Activated CD4-positive, alpha-beta T cell treated with anti-CD3 and anti-CD28 coated beads, Interleukin-10, Interleukin-2, amounts not matched to agents 100 ng/mL and 50 ng/mL, durations not matched to agents 16 hours and 8 hours (primary cell): ENCODE measurements at places on chromosomes 6 and 20.

DNA sequence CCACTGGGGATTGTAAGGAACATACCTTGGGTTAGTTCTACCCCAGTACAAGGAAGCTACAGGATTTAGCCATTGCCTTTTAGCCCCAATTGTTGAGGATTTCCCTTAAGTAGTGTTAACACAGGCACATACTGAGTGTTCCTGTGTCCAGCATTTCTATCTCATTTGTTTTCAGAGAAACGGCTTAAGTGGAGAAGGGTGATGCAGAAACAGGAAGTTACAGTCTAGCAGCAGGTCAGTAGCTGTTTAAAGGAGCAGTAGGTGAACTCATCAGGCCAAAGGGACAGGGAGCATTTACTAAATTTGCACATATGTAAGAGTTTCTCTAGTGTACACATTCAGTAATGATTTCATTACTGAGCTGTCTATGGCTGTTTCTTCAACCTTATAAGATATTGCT is 644.2 kb upstream of the GJE1 start:
- DNase-seq = no peak

- DNase-seq = no peak
Observed at GRCh38 chr20:49285813-49286494, 8.1 kb upstream of the ZNFX1 start.

DNA sequence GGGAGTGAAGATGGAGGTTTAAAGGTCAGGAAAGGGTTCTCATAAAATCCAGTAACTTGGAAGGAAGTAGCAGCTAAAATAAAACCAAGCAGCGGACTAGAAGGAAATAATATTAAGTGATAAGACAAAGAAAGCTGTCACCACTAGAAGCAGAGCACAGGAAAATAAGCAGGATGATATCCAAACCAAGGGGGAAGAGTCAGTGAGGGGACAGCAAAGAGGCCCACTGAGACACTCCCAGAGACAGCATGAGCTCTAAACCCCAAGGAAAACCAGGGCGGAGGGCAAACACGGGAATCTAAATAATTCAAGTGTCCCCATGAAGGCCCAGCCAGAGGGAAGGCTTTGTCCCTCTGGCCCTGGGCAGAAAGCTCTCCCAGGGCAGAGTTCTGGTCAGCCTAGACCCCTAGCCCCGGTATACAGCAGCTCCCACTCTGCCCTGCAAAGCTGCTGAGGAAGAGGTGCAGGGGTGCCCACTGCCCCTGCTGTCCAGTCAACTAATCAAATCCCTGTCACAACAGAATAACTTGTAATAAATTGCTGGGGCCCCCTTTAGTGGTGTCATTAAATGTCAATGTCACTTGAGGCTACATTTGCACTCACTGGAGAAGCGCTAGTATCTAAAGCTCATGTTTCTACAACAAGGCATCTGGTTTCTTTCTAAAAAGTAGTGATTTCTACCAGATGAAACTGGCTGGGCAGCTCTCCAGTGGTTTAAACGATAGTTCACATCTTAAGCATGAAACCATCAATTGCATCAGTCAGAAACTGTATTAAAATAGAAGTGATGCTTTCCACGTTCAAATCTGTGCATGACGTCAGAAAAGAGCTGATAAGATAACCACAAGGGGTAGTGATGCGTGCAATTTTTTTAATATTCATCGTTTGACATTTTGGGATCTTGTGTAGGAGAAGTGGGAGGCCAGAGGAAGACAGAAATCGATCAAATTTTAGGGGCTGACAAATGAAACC is 13.6 kb downstream of the PDE10A start:
- no peak for DNase-seq

DNA sequence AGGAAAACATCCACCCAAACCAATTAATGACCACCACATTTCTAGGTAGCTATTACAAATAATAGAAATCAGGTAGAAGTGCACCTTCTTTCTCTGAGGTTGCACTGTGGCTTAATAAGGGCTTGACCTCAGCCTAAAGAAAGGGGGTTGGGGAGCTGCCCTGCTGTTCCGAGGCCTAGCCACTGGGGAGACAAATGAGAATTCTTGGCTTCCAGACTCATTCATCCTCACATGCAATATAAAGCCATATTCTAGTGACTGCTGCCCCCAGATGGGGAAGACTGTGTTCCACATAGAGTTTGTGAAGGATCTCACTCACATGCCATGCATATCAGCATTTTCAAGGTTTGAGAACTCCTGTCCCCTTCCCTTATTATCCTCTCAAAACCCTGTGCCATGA is 22.9 kb downstream of the SAYSD1 start:
- DNase-seq = no peak

- peak; percentile 52 for DNase-seq
Observed at GRCh38 chr6:41306187-41306854, 19.8 kb upstream of the TREM1 start.

DNA sequence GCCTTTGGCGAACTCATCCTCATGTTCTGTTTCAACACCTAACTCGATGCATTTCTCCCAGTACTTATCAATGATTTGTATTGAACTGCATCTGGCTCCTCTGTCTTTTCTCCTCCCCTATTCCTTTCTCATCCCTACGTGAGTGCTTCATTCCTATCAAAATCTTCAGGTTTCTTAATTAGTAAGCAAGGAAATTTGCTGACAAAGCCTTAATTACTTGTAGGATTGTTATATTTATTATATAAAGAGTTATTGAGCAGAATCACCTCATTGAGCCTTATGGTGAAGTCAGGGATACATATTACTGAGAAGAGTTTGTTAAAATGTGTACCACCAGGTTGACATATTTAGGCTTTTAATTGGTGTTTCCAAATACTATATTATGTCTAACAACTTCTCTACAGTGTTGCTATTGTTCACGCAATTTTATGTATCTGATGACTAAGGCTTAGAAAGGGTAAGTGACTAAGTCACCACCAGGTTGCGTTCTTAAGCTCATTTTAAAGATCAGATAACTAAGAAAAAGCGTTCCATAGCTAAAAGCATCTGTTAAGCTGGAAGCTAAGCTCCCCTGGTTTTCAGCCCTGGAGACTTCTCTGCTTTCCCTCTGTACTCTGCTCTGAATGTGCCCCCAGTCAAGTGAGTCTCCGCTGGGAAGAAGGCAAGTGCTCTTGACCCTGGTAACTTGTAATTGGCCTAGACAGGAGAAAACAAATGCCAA is 18.9 kb downstream of the SCGN start:
- DNase-seq = no peak

DNA sequence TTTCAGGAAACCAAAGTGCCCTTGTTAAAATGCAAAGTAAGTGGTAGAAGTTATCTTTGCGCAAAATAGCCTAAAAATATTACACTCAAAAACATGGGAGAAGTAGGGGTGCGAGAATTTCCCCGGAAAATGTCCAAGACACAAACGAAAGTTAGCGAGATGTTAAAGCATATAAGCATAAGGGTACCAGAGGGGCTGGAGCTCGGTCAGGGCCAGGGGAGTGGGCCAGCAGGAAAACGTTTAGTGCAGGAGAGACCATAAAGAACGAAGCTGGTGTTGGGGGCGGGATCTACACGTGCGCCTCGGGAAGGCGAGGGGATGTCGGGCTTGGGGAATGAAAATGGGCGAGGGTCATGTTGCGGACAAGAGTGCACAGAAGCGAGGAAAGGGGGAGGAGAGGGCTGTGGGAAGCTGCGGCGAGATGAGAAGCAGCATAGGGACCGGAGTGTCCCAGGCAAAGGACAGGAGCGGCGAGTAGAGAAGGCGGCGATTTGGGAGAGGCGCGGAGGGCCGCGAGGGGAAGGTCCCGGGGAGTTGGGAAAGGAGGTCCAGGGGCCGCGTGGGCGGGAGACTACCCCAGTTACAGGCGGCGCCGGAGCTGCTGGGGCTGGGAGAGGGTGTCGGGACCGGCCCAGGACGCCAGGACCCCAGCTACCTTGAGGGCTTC is 600 bp downstream of the XPO5 start:
- DNase-seq = no peak
